NCI-H510A (cell line): ENCODE measurements at places on chromosomes 3 and 15.

DNA sequence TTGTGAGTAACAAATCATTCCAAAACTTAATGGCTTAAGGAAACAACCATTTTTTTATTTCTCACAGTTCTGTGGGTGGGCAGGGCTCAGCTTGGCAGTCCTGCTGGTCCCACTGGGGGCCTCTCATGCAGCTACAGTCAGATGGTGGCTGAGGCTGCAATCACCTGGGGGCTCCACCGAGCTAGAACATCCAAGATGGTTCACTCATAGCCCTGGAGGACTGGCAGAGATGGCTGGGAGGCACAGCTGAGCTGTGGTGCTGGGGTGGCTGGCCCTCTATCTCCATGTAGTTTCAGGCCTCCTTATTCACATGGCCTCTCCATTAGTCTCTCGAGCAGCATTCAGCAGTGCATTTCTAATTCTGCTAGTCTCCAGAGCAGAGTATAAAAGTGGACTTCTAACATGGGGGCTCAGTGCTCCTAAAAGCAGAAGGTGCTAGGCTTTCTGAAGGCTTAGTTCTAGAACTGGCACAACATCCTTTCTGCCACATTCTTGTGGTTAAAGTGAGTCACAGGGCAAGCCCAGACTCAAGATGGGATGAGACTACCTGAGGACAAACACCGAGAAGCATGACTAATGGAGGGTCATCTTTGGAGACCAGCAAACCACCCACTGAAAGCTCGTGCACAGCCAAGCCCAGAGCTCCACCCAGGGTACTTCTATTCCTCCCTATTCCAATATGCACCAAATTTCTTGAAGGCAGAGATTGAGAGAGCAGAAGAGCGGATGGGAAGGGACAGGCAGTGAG, 6.3 kb downstream of the CAV3 start:
- DNase-seq, result no peak

DNA sequence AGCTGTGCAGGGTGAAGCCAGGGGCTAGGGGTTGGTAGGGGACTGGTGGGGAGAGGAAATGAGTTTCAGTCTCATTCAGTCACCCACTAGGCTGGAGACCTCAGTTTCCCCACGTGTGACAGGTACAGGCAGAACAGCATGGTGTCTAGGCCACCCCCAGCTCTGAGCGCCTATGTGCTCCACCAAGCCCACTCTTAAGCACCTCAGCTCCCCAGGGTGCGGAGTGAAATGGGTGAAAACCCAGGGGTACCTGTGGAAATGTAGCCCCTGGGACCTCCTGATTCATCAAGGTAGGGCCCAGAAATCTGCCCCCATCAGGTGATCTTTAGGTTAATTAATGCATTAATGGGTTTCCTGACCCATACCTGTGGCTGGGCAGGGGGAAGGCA, 3.7 kb downstream of the ATP2B2 start:
- no peak for DNase-seq

DNA sequence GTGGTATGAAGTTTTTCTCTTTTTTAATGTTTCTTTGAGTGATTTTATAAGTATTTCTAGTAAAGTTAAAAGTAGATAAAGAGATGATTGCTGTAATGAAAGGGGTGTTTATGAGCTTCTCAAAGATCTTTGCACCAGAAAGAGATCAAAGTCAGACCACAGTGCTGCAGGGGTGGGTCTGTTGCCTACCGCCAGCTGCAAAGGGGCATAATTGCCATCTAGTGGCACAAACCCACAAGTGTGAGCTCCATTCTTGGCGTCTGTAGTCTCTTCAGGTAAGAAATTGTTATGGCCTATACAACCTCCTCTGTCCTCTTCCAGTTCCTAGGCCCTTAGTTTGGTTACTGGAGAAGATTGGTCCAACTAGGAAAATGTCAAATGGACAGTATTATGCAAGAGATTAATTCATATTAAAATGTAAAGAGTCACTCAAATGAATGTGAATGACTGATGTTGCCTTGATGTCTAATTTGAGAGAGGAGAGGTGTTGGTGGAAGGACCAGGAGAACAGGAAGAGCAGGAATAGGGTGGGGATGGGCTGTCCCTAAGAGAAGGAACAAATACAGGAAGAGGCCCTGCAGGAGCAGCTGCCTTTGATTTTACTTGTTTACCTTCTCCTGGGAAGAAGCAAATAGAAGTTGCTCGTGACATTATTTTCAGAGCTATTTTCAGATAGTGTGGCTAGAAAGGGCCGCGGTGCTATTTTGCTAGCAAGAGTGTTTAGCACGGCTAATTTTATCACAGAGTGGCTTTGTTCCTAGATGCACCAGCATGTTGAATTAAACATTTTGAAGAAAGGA, 53.0 kb upstream of the GSK3B start:
- DNase-seq, result peak; percentile 47

GRCh38 chr15:95565016-95565600, 765.4 kb upstream of the NR2F2 start:
- no peak for DNase-seq

GRCh38 chr15:64947211-64947610, 35.5 kb downstream of the ANKDD1A start:
- DNase-seq, result no peak

DNA sequence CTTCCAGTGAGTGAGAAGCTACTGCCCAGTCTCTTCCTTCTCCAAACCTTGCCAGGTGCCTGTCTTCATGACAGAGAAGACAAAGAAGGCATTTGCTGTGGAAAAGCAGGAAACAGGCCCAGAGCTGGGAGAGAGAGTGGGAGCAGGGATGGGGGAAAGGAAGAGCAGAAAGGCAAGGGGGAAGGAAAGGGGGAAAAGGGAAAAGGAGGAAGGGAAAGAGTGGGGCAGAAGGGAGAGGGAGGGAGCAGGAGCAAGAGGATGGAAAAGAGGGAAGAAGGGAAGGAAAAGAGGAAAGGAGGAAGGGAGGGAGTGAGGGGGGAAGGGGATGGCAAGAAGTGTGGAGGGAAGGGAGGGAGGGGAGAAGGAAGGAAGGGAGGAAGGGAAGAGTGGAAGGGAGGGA, 121.2 kb upstream of the LINGO1 start:
- no peak for DNase-seq

DNA sequence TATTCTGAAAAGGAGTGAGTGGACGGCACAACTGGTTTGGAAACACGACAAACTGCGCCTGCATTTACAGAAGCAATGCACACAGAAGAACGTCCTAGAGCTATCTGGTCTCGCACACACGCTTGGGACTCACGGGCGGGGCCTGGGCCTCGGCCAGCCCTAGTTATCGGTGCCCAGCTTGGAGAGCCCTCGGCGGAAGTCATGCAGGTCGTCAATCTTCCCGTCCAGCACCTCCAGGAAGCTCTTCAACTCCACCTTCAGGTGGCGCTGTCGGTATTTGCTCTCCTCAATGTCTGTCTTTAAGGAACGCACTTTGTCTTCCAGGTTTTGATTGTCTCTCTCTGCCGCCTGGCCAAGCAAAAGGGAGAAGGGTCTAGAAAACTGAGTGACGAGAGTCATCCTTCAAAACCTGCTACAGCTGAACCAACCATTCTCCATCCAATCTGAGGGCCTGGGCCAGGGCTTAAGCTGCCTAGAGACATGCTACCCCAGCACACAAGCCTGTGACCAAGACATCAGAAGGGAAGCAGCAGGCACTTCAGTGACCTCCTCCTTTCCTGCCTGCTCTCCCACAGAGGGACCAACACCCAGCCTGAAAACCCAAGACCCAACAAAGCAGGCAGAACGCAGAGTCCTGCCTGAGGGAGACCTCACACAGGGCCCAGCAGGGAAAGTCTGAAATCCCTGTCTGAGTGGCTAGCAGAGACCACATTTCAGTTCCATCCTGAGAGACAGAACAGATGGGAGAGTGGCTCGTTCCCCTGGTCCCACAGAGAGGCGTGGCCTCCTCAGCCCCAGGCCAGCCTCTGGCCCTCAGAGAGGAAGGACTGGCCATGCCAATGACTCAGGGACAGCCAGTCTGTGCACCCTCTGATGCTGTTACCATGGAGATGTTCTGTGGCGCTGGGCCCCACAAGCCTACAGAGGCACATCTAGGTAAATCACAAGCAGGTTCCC, 40.4 kb downstream of the WHAMM start:
- peak; percentile 14 for DNase-seq

GRCh38 chr3:129888771-129889170, 4.7 kb downstream of the TMCC1 start:
- no peak for DNase-seq
